ENCODE measurements at places on chromosomes 2 and 18. TPM values are rescaled to one million over a fixed set of nuclear protein-coding genes. Genes with fewer than 3 reads are reported as not detected.

- DNase-seq, result no peak
Measured at GRCh38 chr2:98346311-98347236, at the start of gene CNGA3. CNGA3 (plus strand) TSS chr2:98346456; CDS start chr2:98369976, 23,520 bp downstream.

- no peak for DNase-seq
Measured at GRCh38 chr2:148619560-148620195, 24.9 kb upstream of the EPC2 start.

- DNase-seq, result no peak
Measured at GRCh38 chr2:181686576-181687185, 6.4 kb upstream of the NEUROD1 start.

POTEE gene
- 0.26 TPM for total RNA-seq

LONRF2 gene
- total RNA-seq, result not detected

DNA sequence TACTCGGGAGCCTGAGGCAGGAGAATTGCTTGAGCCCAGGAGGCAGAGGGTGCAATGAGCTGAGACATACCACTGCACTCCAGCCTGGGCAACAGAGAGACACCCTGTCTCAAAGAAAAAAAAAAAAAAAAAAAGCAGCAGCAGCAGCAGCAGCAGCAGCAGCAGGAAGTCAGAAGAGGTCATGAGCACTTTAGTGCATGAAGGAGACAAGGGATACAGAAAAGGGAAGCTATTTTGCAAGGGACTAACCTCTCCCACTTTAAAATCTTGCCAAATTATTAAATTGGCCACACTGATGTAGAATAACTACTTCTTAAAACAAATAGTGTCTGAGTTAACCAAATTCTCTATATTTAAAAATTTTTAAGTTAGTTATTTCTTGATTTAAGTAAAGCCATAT lies 113.4 kb upstream of the PDE1A start:
- no peak for DNase-seq

FSHR gene
- total RNA-seq, result not detected

KLHL30 gene
- total RNA-seq, result not detected

KIAA2012 gene
- total RNA-seq, result not detected

DNA sequence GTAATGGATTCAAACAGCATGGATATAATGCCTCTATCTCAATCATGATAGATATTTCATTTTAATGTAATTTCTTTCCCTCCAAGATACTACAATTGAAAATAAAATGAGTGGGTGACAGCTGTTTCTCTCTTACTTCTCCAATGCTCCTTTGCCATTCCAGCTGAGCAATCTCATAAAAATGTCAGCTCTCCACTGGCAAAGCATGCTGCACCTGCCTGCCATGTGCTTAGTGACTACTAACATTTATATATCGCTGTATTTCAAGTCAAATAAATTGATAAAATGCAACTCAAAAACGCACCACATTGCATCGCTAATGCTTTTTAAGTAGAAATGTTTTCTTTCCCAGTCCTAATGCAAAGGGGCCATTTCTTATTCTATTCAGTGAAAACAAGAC lies 1093.9 kb downstream of the CBLN2 start:
- no peak for DNase-seq

PFN4 gene
- total RNA-seq, result 0.26 TPM

CD302 gene
- total RNA-seq, result 14.4 TPM

GRCh38 chr2:160169471-160169870 lies 30.6 kb downstream of the ITGB6 start:
- no peak for DNase-seq
